ENCODE measurements at places on chromosomes 7 and 10.

- no peak for DNase-seq
Observed at GRCh38 chr10:94443047-94443446, 40.7 kb downstream of the TBC1D12 start.

GRCh38 chr7:47765373-47765979 lies 182.8 kb downstream of the PKD1L1 start:
- no peak for DNase-seq

GRCh38 chr7:525740-526139 lies 6.1 kb upstream of the PDGFA start:
- DNase-seq: no peak

DNA sequence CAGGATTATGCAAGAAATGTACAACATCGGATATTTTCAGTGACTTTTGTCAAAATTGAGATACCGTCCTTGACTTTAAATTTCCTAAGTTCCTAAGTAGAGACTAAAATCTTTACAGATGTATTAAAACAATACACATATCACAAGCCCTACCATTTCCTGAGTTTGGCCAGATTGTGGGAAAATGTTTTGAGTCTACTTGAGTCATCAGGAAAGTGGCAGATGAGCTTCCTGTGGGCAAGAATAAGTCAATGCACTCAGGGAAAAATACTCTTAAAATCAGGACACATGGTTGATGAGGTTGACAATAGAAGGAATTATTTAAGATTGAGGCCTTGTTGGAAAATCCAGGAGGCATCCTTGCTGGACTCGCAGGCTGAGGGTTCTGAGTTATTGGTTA lies 162.5 kb downstream of the SNX10 start:
- no peak for DNase-seq

DNA sequence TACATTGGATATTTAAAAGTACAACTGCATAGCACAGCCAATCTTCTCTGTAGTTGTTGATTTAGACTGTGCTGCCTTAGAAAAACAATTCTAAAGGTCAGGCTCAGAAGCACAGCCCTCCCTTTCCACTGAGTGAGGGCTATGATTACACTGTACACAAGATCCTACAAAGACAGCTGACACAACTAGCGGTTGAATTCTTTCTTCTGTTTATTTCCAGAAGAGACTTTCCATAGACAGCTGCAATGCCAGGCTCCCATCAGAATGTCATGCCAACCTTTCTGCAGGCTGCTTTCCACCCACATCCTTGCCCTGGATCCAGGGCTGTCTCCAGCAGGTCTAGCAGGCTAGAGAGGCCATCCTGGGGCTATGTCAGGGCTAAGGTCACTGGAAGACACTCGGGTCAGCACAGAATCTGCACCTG lies 39.3 kb downstream of the FAM13C start:
- DNase-seq: no peak

- no peak for DNase-seq
Observed at GRCh38 chr10:48383393-48383792, 76.9 kb downstream of the MAPK8 start.

DNA sequence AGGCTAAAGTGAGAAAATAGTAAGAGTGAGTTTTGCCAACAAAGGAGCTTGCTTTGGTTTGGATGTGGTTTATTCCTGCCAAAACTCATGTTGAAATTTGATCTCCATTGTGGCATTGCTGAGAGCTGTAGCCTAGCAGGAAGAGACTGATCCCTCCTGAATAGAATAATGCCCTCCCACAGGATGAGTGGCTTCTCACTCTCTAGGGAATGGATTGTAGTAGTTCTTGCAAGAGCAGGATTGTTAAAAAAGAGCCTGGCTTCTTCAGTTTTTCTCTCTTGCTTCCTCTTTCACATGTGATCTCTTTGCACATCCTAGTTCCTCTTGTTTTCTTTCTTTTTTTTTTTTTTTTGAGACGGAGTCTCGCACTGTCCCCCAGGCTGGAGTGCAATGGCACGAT lies 34.4 kb downstream of the ASAH2 start:
- no peak for DNase-seq

GRCh38 chr10:47090903-47091302 lies 179.7 kb downstream of the PTPN20 start:
- DNase-seq: no peak

GRCh38 chr7:46178661-46179060 lies 257.6 kb upstream of the IGFBP3 start:
- no peak for DNase-seq

GRCh38 chr10:92366412-92367021 lies 75.5 kb downstream of the MARCHF5 start:
- no peak for DNase-seq

GRCh38 chr7:50821457-50822008 lies 38.8 kb upstream of the GRB10 start:
- no peak for DNase-seq

DNA sequence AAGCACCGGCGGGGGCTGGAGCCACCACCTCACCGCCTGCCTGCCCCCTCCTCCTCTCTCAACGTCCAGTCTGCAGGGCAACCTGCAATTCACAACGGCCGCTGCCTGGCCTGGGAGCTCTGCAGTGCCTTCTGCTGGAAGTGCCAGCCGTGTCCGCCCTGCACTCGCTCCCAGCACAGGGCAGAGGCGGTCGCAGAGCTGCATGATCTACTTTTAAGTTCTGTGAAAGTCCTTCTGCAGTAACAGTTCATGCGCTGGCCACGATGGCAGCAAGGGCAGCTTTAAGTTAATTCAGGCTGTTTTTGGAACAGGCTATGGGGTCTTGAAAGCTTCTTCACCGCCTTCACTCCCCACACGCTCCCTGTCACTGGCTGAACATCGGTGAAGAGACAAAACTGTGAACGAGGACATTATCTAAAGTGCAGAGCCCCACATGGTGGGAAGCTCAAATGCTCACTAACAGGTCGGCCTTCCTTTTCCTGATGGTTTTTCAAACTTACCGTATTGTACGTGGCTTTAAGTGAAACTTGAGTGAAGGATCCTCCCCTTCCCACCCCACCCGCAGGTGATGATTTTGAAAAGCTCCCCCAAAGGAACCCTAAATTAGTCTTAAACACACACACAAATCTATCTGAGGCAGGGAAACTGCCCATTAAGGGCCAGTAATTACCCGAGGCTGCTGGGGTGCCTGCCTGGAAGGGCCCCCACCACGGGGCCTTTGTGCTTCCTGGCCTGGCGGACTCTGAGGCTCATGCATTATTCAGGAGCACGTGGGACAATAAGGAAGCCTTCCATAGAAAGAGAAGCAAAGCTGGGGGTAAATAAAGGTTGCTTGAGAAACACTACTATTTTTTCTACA lies 504.3 kb downstream of the DNAJB6 start:
- DNase-seq: no peak

GRCh38 chr10:132447446-132448247 lies 50.6 kb downstream of the PWWP2B start:
- DNase-seq: no peak

GRCh38 chr7:153886506-153887441 lies 165.4 kb upstream of the DPP6 start:
- DNase-seq: no peak

DNA sequence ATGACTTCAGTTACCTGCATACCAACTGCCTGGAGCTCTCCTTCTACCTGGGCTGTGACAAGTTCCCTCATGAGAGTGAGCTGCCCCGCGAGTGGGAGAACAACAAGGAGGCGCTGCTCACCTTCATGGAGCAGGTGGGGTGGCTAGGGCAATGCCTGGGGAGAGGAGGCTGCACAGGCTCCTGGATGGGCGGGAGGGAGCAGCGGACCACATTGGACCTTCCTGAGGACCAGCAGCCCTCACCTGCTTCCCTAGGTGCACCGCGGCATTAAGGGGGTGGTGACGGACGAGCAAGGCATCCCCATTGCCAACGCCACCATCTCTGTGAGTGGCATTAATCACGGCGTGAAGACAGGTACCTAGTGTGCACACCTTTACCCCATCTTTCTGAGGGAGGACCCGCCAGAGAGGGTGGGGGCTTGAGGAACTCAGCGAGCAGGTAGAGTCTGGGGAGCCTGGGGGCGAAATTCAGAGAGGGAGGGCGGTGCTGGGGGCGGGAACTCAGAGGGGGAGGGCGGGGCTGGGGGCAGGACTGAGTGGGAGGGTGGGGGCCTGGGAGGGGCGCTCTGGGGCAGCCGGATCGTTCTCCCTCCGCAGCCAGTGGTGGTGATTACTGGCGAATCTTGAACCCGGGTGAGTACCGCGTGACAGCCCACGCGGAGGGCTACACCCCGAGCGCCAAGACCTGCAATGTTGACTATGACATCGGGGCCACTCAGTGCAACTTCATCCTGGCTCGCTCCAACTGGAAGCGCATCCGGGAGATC lies 9.0 kb downstream of the AEBP1 start:
- no peak for DNase-seq

GRCh38 chr7:130929896-130930659 lies 196.1 kb upstream of the KLF14 start:
- no peak for DNase-seq

- no peak for DNase-seq
Observed at GRCh38 chr7:117020591-117020973, 67.3 kb downstream of the ST7 start.

- DNase-seq: no peak
Observed at GRCh38 chr10:84018826-84019225, 120.5 kb upstream of the GHITM start.

DNA sequence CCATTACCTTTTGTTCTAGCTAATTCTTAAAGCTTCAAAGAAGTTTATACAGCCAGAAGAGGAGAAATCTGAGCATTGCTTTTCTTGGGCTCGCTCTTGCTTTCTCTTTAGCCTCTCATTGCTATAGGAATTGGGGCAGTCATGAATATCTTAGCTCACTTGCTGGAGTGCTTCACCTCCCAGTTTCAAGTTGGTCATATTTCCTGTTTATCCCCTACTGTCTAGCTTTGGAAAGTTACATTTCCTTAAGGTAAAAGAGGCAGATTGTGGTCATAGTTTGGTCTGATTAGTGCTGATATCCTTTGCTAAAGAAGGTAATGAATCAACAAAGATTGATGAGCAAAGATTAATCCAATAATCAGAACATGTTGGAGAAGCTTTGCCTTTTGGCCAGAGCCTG lies 77.7 kb upstream of the GLI3 start:
- no peak for DNase-seq

DNA sequence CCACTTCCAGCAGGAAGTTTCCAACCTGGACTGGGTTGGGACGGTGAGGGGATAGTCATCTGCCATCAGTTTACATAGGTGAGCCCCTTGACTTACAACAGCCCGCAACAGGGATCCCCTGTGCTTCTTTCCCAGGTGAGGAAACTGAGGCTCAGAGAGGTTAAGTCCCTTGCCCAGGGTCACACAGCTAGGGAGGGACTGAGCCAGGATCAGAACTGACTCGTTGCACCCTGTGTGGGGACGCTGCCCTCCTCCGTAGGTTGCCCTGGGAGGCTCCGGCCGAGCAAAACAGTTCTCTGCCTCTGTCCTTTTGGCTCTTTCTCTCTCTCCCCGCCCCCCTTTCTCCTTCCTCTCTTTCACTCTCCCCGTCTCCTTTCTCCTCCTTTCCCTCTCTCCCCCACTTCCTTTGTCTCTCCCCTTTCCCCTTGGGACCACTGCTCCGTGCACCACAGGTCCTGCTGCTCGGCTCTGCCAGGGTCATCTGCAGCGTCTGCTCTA lies 117.4 kb upstream of the PPIF start:
- no peak for DNase-seq

DNA sequence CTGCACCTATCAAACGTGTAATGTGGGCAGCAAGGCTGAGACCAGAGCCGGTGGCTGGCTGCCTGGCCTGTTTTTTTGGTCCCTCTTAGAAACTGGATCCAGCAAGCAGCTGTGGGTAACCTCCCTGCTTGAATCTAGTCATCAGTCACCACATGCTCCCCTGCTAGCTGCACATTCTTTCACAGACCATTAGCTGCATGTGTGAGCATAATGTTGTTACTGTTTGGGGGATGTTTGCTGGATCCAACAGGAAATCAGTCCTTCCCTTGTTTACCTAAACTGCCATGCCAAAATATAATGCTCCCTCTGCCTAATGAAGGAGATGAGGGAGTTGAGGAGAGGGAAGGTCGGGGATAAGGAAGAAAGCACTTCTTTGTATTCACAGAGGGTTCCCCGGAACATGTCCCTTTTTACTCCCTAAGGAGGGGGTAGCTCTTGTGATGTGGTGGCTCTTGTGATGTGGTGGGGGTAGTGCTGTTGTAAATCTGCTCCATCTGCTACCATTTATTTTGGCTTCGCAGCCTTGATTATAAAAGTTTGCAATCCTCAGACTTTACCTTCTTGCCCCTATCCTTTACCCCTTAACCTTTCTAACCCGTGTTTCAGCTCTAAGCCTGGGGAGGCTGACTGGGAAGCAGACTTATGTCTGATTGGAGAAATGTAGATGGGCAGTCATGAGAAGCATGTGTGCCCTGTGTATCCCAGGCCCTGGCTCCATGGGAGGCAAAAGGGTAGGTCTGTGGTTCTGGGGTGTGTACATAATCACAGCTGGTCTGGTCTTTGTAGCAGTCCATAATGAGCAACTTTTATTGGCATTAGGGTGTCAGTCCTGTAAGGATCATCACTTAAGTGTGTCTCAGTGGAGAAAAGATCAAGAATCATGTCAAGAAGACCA lies 20.8 kb downstream of the LOXL4 start:
- DNase-seq: no peak

DNA sequence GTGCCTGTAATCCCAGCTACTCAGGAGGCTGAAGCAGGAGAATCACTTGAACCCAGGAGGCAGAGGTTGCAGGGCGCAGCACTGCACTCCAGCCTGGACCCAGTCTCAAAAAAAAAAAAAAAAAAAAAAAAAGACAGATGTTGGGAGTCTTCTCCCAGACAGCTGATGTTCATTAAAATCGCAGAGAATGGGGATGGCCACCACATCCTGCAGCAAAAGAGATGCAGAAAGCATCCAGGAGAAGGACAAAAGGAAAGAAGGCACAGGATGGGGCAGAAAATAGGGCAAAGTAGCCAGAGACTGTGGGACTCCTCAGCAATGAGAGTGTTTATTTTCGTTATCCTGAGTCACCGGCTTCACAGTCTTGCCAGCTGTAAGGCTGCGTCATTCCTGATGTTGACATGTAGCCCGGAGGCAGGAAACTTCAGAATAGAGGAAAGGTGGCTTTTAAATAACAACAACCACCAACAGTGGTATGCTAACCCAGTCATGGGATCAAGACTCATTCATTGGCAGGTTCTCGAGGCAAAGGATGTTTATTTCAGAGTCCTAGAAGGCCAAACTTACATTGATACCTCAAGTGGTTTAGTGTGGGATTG lies 149.5 kb upstream of the SVIL start:
- peak; percentile 7 for DNase-seq

- no peak for DNase-seq
Observed at GRCh38 chr7:64515330-64515729, 47.5 kb downstream of the ZNF680 start.

- no peak for DNase-seq
Observed at GRCh38 chr10:91975438-91975837, 51.9 kb downstream of the BTAF1 start.

GRCh38 chr10:33180390-33180789 lies 154.1 kb downstream of the NRP1 start:
- no peak for DNase-seq

Measured in hematopoietic multipotent progenitor cell treated with erythropoietin and hydrocortisone succinate and interleukin-3 and kit ligand, for 17 days (in vitro differentiated cells).